ENCODE measurements at places on chromosomes 2 and 18.

- DNase-seq, result no peak
These were observed 71.7 kb upstream of the CDCA7 start for GRCh38 chr2:173282795-173283545.

GRCh38 chr2:237695201-237695780 lies 67.9 kb downstream of the LRRFIP1 start:
- no peak for DNase-seq

DNA sequence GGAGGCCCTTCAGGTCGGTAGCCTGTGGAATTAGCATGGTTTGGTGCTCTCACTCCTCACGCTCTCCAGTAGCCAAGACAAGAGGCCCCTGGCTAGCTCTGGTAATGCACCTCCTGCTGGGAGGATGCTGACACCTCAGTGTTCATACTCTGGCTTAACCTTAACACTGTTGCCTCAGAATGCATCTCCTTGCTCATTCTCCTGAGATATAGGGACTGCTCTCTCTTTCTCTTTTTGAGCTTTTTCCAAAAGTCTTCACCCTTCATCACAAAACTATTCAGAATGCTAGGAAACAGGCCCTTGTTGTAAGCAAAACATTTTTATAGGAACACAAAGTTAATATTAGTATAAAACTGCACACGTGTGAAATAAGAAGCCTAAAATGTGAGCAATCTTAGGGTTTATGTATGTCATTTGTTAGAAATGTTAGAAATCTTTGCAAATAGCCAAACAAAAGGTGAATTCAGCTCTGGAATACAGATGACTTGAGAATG lies 17.3 kb upstream of the IMPA2 start:
- no peak for DNase-seq

- DNase-seq, result no peak
These were observed 80.9 kb downstream of the SP100 start for GRCh38 chr2:230496891-230497290.

- no peak for DNase-seq
These were observed at the start of gene SFTPB for GRCh38 chr2:85668009-85668856. SFTPB (minus strand) TSS chr2:85668199; CDS start chr2:85668183, 16 bp downstream.

- DNase-seq, result peak; percentile 69
These were observed 39.0 kb downstream of the COA5 start for GRCh38 chr2:98569197-98569793.

DNA sequence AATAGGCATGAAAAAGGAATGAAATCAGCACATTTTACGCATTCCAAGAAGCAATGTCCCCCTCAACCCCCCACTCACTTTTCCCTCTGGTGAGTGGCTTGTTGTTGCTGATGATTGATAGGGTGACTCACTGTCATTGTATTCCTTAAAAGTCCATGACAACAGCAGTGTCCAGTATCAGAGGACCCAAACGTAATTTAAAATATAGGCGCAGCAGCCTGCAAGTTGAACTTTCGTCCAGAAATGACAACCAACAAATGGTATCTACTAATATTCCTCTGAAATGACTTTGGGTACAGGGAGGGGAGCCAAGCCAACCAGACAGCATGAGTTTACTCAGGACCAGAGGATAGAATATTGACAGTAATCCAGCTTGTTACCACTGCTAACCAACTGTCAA lies 182.9 kb upstream of the SIX3 start:
- no peak for DNase-seq

GRCh38 chr2:169911119-169911518 lies 83.9 kb downstream of the UBR3 start:
- DNase-seq, result no peak

DNA sequence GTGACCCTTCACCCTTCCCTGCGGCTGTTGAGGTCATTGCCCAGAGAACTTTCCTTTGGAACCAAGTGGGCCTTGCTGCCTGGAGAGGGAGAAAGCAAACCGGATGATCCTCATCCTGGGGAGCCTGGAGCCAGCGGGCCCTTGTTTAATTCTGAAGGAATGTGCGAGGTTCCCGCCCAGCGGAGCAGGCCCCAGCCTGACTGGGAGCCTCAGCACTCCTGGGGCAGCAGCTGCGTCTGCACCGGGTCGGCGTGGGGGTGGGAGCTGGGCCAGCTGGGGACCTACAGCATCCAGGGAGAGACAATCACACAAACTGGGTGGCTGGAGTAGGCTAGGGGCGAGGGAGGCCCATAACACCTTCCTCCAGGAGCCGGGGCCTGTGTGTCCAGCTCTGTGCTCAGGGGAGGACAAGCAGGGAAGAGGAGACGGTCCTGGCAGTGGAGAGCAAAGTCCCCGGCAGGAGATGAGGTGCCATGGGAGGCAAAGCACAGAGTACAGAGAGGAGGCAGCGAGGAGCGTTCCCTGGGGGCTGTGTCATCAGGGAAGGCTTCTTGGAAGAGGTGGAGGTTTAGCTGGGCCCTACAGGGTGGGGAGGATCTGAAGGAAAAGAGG lies 61.9 kb upstream of the HAAO start:
- no peak for DNase-seq

DNA sequence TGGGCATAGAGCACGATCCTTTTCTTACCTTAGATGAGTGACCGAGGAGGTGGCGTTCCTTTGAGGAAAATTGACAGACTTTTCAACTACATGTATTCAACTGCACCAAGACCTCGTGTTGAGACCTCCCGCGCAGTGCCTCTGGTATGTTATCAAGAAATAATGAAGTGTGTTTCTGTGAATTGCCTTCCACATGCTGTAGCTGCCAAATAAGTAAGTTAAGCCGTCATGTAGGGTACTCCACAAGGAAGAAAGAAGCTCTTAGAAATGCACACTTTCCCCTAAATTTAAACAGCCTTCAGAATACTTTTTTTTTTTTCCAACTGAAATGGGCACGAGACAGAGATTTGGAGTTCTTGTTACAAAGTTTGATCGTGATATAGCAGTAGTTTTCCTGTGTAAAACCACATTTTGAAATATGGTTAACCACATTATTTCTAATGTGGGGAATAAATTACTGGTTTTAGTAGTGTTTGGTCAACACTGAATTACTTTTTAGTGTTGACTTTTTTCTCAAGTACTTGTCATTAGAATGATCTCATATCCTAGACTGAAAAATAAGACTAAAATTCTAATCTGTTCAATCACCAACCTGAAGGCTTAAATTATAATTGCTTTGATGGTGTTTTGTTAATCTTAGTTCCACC lies 30.5 kb downstream of the PDK1 start:
- DNase-seq, result no peak

DNA sequence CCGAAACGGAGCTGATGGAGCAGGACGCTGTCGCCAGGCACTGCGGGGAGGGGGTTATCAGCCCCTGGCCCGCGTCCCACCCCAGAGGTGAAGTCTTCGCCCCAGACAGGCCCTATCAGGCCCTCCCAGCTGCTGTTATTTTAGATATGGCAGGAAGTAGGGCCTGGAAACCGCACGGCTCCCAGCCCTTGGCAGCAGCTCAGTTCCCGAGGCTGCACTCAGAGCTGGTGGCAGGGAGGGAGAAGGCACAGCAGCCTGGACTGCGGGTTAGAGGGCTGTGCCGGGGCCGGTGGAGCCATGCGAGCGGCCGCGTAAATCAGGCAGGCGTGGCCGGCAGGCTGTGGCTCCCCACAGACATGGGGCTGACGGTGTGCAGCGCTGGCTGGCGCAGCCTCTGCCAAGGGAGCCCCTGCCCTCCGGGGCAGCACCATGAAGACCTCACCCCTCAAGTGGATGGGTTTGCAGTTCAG lies 111.4 kb downstream of the NFATC1 start:
- no peak for DNase-seq

DNA sequence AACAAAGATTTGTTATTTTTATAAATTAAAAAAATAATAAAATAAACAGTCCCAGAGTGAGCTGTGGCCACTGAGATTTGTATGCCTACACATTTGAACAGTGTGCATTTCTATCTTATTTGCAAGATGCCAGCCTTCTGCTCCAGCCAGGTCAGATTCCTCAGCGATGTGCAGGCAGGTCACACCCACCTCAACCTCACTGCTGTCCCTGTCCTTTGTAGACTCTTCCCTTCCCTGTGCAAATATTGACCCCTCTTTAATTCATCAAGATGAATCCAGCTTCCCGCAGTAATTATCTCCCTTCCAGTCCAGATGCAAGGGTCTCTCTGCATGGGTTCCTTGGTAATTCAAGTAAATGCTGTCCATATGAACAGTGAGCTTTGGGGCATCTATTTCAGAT lies 256.2 kb downstream of the PIEZO2 start:
- DNase-seq, result no peak

- no peak for DNase-seq
These were observed 99.6 kb upstream of the MAP2 start for GRCh38 chr2:209324281-209324680.

DNA sequence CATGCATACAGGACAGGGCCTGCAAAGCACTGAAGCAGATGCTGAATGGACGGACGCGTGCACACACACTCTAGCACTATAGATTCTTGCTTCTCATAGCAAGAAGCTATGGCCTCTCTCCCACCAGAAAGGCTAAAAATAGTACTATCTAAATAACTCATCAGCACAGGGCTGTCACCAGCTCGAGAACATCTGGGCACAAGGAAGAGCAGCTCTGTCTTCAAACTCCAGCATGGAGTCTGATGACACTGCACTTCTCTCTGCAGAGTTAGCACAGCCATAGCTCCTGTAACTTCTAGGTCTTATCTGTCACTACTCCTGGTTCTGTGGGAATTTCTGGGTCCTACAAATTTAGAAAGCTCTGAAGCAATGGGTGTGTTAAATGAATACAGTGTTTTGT lies 123.5 kb downstream of the MYO5B start:
- no peak for DNase-seq

GRCh38 chr2:20179755-20180594 lies 45.0 kb downstream of the SDC1 start:
- DNase-seq, result no peak

DNA sequence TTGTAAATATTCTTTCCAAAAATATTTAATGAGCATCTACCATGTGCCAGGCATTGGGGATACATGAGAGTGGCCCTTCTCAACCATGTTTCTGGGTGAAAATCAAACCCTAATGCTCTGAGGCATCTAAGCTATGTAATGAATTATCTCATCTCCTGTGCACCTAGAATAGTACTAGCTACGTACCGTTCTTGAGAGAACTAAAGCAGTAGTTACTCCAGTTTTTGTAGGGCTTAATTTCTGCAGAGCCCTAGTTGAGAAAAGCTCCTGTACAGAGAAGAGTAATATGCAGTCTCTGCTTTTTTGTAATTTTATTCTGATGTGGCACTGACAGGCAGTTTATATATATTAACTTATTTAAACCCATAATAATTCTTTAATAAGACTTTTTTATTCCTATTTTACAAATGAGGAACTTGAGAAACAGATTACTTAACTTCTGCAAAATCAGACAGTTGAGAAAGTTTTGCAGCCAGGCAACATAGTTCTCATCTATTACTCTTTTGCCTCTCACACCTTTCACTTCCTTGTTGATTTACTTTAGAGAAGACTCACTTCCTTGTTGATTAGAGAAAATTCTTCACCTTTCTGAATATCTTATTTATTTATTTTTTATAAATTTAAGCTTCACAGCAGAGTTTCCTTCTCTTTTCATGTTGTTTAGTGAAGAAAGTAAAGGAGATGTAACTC lies 3.1 kb downstream of the SPOPL start:
- no peak for DNase-seq

- DNase-seq, result no peak
These were observed 177.8 kb downstream of the LNPK start for GRCh38 chr2:175824243-175824642.
